Tongue (tissue), 3 donors: ENCODE measurements at places on chromosomes 16 and 17. TPM values are rescaled to one million over a fixed set of nuclear protein-coding genes. Genes with fewer than 3 reads are reported as not detected.

The GALR2 gene
- not detected for total RNA-seq

The HEATR3 gene
- total RNA-seq: 20.2 TPM

The XYLT1 gene
- 14.5 TPM for total RNA-seq

The KCNJ16 gene
- total RNA-seq: 0.21 TPM

The KCTD19 gene
- 0.10 TPM for total RNA-seq

The PLA2G10 gene
- not detected for total RNA-seq

The DPEP1 gene
- 0.21 TPM for total RNA-seq
